ENCODE measurements at places on chromosomes 11 and 22.

DNA sequence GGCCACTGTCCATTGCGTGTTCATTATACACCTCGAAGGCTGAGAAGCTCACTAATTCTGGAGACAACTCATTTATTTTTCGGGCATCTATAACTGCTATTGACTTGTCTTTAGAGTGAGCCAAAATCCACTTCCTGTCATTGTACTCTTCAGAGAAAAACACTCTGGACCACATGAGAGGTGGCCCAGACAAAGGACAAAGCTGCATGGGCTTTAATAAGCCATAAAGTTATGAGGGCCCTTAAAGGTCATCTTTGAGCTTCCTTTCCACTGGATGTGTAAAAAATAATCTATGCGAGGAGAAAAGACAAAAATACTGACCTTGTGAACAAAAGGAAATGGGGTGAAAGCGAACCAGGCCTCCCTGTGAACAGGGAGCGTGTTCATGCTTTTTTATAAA is 63.5 kb upstream of the ZC3H12C start:
- no peak for DNase-seq

DNA sequence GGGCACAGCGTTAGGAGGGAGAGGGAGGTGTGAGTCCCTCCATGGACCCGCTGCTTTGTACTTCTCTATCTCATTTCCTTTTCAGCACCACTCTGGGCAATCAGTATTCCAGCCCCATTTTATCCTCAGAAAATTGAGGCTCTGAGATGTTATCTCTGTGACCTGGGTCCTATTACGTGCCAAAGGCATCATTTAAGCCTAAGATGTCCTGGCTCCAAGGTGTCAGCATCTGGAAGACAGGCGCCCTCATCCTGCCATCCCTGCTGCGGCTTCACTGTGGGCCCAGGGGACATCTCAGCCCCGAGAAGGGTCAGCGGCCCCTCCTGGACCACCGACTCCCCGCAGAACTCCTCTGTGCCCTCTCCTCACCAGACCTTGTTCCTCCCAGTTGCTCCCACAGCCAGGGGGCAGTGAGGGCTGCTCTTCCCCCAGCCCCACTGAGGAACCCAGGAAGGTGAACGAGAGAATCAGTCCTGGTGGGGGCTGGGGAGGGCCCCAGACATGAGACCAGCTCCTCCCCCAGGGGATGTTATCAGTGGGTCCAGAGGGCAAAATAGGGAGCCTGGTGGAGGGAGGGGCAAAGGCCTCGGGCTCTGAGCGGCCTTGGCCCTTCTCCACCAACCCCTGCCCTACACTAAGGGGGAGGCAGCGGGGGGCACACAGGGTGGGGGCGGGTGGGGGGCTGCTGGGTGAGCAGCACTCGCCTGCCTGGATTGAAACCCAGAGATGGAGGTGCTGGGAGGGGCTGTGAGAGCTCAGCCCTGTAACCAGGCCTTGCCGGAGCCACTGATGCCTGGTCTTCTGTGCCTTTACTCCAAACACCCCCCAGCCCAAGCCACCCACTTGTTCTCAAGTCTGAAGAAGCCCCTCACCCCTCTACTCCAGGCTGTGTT is 829 bp upstream of the APOC3 start:
- no peak for DNase-seq

DNA sequence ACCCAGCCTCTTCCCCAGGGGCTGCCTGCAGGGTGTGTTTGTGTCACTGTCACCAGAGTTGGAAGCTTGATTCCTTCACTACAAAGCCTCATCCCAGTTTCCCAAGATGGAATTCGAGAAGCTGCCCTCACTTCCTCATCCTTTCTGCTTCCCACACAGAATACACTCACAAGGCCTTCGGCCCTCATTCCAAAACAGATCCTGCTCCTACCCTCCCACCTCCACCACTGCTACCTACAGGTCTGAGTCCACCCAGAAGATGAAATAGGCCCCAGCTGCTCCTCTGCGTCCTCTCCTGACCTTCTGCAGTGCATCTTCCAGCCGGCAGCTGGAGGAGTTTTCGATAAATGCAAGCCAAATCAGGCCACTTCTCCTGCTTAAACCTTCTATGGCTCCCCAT is 6.8 kb upstream of the WNT7B start:
- no peak for DNase-seq

- DNase-seq = no peak
Measured at GRCh38 chr22:48223488-48224190, 1461.2 kb downstream of the TBC1D22A start.

DNA sequence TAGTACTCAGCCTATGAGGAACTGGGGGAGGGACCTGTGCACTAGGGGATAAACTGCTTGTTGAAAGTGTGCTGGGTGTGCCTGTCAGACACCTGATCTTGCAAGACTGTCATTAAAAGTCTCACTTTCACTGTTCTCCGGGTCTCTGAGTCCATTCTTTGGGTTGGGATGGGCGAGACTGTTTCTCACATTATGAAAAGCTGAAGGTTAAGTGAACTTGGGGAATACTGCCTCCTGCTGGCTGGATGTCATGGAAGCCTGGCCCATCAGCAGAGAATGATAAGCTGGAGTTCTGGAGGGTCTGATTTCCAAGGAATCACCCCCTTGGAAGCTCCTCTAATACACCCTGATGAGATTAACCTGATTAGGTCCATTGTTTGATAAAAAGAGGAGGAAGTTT is 9.0 kb upstream of the VPREB1 start:
- DNase-seq = peak; percentile 38

DNA sequence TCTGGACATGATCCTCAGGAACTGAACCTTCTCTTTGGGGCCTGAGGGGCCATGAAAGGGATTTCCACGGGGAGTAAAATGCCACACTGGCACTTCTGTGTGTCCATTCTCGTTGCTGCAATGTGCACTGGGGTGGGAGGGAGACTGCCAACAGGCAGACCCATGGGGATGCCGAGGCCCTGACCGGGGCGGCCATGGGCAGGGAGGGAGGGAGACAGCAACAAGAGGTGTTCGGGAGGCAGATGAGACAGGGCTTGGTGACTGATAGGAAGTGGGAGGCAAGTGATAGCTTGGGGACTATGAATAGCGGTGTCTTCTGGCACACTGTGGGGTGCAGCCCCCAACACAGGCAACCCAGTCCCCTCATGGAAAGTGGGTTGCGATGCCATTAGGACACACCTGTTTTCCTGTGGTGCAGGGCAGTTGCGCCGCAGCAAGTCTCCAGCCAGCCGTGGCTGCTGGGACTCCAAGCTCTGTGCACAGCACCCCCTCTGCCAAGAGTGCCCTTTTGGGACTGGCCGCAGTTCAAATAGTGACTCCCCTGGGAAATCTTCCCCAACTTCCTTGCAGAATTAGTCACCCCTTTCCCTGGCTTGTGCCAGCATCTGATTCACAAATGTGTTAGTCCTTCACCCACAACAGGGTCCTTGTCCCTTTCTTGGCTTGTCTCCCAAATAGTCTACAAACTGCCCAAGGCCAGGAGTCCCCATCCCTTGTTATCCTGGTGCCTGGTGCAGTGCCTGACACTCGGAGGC is 88.8 kb downstream of the CHST1 start:
- DNase-seq = no peak

GRCh38 chr11:78575478-78575877 is 814 bp upstream of the NARS2 start:
- DNase-seq = no peak

DNA sequence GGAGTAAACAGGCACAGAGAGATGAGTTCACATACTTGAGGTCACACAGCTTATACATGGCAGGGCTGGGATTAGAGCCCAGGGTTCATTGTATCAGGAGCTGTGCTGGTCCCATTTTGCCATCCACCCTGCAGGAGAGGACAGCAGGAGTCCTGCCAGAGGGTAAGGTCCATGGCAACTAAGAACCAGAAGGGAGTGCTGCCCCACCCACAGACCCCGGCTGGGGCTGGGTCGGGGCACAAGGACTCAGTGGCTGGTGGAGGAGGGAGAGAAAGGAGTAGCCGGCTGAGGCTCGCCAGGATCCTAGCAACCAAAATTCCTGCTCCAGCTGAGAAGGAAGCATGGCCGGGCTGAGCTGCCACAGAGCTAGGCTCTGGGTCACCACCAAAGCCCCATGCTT is 25.9 kb upstream of the TP53I11 start:
- DNase-seq = no peak

DNA sequence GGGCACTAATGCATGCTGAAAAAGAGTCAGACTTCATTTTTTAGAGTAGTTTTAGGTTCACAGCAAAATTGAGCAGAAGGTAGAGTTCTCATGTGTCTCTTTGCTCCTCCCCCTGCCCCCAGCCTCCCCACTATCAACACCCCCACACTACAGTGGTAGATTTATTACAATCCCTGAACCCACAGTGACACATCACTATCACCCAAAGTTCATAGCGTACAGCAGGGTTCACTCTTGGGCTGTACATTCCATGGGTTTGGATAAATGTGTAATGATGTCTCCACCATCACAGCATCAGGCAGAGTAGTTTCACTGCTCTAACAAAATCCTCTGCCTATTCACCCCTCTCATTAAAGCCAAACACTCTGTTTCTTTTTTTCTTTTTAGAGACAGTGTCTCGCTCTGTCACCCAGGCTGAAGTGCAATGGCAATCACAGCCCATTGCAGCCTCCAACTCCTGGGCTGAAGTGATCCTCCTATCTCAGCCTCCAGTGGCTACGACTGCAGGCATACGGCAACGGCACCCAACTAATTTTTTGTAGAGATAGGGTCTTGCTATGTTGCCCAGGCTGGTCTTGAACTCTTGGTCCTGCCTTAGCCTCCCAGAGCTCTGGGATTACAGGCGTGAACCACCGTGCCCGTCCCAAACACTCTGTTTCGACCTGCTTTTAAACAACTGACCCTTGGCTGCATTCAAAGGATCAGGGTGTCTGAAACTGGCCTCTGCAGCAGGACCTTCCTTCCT is 4.1 kb downstream of the BEST1 start:
- DNase-seq = no peak

DNA sequence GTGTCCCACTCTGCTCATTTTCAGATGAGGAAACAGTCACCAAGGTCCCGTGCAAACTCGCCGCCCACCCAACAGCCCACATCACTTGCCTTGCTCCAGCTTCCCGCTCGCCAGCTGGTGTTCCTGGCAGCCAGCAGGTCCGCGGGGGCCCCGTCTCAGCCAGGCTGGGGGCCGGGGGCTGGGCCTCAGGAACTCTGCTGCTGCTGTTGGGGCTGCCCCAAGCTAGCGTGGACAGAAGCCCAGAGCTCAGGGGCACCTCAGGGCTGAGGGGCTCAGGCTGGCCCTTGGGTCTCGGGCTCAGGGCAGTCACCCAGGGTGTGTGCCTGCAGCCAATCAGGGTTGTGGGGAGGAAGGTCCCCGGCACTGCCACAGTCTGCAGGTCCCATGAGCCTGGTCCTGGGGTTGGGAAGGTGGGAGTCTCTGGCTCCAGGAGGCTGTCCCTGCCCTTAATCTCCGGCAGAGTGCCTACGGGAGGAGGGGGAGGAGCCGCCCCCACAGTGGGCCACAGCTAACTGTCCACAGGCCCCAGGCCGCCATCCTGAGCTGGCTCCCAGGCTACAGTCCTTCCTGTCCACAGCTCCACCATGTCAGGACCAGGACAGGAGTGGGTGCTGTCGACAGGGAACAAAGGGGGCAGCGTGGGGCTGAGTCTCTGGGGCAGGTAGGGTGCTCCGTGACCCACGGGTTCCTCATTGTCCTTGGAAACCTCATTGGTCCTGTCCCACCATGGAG is 65.2 kb downstream of the ARFGAP3 start:
- DNase-seq = no peak

DNA sequence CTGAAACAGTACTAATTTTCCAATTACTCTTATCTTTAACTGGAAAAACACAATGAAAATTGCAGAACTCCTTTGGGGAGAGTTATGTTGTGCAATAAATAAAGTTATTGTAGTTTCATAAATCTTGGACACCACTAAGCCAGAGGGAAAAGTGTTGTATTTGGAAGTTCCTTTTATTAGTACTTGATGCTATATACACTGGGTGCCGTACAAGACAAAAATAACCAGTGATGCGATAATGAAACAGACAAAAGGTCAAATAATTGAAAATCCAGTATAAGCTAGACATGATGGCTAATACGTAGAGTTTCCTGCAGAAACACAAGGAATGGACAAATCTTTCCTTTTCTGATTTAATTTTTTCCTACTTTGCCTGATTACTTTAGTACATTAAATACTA is 541.1 kb downstream of the ETS1 start:
- DNase-seq = no peak
